Stimulated activated CD4-positive, alpha-beta T cell treated with anti-CD3 and anti-CD28 coated beads, Interleukin-15, amount 100 ng/mL, for 1 hour (primary cell): ENCODE measurements at places on chromosomes 7 and 10.

GRCh38 chr10:17272648-17273047 is 44.6 kb downstream of the VIM start:
- no peak for DNase-seq

GRCh38 chr7:159023746-159024145 is 120.9 kb downstream of the VIPR2 start:
- DNase-seq, result no peak

- DNase-seq, result no peak
These were observed 131.8 kb downstream of the ANK3 start for GRCh38 chr10:60257767-60258428.

GRCh38 chr7:21986096-21986495 is 40.4 kb upstream of the CDCA7L start:
- no peak for DNase-seq

GRCh38 chr7:141686074-141686473 is 15.9 kb downstream of the DENND11 start:
- no peak for DNase-seq

DNA sequence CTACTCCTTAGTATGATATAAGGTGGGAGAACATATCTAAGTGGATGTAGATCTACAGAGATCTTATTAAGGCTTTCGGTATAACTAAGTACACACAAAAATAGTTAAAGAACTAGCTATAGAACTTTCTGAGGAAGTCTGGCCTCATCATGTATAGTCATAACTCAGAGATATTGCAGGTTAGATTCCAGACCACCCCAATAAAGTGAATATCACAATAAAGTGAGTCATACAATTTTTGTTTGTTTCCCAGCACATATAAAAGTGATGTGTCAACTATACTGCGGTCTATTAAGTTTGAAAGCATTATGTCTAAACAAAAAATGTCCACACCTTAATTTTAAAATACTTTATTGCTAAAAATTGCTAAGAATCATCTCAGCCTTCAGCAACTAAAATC is 24.7 kb upstream of the SEMA3A start:
- no peak for DNase-seq

DNA sequence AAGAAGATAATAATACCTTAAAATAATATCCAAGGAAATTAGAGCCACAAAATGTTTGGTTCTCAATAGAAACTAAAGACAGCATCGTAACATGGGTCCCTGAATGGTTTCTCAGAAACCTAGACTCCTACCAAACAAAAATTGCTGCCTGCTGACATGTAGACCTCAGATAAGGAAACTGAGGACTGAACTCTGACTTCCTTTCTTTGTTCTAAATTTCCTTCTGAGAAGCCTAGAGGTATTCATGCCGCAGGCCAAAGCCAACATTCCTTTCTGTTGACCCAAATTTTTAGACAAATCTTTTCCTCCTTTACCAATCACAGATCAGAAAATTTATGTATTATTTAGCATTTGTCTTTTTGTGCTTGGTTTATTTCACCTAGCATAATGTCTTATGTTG is 816.7 kb upstream of the PHF14 start:
- no peak for DNase-seq
